ENCODE measurements at places on chromosomes 6 and 20. TPM values are rescaled to one million over a fixed set of nuclear protein-coding genes. Genes with fewer than 3 reads are reported as not detected.
A peak's percentile ranks its signal among the peaks of the same experiment; 100 is the strongest.

- no peak for DNase-seq
These were observed 34.8 kb upstream of the JAG1 start for GRCh38 chr20:10708351-10709185.

DNA sequence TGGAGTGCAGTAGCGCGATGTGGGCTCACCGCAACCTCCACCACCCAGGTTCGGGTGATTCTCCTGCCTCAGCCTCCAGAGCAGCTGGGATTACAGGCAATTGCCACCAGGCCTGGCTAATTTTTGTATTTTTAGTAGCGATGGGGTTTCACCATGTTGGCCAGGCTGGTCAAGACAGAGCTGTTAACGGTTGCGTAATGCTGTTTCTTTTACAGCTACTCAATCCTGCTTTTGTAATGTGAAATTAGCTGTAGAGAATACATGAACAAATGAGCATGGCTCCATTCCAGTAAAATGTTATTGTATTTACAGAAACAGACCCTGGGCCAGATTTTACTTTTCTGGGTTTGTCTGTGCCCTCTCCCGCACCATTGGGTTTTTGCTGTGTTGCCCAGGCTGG, 1.9 kb downstream of the PNLDC1 start:
- no peak for DNase-seq

- DNase-seq, result no peak
These were observed 13.6 kb upstream of the SLCO4A1 start for GRCh38 chr20:62628691-62629090.

GRCh38 chr20:21719592-21720214, 14.2 kb downstream of the PAX1 start:
- DNase-seq, result no peak

GRCh38 chr6:57097596-57097995, 7.6 kb downstream of the ZNF451 start:
- DNase-seq, result no peak

GRCh38 chr20:49610691-49611538, 43.0 kb upstream of the PTGIS start:
- DNase-seq, result peak; percentile 54

DNA sequence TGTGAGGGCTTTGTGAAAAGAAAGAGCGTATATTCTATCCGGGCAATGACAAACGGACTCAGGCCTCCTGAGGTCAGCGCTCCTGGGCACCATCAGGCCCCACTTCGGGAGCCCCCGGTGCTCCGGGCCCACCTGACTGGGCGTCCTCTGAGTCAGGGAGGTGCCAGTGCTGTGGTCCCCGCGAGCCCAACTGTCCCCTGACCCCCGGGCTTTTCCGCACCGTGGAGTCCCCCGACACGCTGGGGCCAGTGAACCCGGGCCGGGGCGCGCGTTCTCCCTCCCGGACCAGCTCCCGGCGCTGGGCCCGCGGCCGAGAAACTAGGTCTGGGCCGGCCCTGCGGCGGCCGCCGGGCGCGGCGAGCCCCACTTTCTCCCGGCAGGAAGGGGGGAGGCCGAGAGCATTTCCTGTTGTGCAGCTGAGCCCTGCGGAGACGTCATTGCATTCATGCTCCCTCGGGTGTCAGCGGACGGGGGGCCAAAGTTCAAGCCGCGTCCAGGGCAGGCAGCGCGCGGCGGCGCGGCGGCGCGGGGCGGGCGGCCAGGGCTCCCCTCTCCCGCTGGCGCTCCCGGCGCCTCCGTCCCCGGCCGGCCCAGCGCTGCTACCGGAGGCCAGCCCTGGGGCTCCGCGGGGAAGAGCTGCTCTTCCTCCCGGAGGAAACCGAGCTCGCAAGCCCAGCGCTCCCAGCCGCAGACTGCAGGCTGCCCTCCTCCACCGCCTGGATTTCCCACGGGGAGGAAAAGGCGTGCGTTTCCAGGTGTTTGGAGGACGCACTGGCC, 18.3 kb downstream of the HIVEP2 start:
- peak; percentile 72 for DNase-seq

GRCh38 chr20:39516964-39517363, 554.8 kb downstream of the DHX35 start:
- DNase-seq, result no peak

DNA sequence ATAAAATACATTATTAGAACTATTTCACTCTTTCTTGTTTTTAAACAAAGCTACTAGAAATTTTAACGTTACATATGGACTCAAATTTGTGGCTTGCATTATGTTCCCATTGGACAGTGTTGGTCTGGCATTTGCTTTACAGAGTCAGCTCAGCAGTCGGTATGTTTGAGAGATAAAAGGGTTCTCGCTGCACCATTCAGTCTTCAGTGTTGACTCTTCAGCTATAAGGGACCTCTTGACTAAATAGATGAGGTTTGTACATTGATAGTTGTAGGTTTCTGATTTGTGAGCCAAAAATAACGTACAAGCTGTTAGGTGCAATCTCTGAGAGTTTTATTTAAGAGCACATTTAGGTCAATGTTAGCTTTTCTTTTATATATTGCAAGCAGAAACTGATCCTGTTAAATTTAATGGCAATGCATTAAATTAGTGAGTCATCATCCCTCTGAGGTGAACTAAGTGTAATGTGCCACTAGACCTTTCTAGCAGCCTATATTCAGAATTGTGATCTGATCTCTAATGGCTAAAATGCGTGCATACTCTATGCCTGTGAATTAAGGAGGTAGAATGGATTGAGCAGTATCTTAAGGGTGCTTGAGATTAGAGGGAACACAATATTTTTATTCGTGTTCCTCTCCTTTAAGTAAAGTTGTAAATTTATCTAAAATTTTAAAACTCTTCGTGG, 485.6 kb upstream of the SYNCRIP start:
- no peak for DNase-seq

DNA sequence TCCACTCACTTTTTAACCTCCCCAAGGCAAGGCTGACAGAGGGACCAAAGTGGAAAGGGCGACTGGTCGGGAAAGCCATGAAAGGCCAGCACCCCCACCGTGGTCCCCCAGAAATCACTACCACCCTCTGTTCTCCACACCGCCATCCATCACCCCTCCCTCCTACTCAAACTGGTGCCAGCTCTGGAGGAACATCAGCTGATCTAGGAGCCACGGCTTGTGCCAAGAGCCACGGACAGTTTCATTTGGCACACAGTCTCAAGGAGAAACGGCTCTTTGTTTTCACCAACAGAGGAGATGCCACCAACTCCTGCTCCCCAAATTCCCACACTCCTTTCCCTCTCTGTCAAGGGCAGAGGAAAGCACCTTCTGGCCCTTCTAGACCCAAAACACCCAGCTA, 26.0 kb downstream of the TBC1D7 start:
- no peak for DNase-seq

DNA sequence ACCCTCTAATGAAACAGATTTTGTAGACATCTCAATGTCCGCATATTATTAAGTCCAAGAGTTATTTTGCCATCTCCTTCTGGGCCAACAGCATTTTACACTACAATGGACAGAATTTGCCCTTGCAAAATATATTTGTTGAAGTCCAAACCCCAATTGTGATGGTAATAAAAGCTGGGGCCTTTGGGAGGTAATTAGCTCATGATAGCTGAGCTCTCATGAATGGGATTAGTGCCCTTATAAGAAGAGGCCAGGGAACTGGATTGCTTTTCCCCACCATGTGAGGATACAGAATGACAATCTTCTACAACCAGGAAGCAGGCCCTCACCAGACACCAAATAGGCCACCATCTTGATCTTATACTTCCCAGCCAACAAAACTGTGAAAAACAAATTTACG, 44.9 kb upstream of the MTRF1L start:
- no peak for DNase-seq

DNA sequence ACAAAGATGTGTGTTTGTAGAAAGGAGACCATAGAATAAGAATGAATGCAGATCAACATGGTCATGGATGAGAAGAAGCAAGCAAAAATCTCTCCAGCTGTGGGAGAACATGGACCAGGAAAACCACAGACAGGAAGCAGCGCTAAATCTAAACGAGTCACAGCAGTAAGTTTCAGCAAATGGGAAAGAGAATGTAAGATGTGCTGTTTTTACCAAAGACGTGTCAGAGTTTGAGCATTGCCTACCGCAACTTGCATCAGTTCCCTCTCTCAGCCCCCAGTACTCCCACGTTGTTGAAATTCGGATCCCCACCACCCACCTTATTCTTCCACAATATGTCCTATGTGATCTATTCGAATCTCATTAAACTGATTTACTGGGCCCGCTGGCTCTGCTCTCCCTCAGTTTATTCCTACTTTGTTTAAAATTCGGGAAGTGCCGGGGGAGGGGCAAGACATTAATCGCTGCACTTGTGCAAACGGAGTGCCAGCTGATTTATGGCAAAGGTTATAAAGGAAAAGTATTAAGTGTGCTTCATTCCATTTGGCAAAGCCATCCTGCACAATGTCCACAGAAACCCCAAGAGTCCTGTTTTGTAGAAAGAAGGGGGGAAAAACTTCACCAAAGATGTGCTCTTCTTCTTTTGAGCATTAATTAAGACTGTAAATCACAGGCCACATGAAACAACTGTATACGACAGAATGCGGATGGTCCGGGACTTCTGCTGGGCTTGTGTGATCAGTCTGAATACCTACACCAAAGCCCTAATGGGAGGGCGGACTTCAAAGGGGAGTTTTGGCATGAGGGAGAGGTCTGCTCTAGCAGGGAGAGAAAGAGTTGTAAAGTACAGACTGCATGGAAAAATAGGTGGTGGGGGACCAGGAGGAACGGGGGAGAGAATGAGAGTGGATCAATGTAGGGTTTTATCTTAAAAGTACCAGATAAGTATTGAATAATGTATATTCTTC, 59.1 kb upstream of the PRDM1 start:
- DNase-seq, result no peak

- no peak for DNase-seq
These were observed 28.4 kb upstream of the EPM2A start for GRCh38 chr6:145763742-145764141.

DNA sequence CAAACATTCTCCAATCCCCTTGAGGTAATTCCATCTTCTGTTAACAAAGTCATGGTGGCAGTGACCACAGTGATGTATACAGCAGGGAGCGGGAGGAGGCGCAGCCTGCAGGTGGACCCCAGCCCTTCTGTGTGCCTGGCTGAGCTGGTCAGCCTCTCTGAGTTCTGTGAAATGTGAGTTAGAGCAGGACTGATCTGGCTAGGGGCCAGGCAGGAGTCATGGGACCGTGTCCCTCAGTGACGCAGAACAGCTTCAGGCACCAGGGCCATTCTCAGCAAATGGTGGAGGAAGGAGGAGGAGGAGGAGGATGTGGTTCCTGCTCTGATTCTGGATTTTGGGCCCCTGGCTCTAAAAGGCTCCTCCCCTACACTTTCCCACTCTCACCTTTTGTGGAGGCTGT, 6.9 kb downstream of the PHACTR3 start:
- no peak for DNase-seq

DNA sequence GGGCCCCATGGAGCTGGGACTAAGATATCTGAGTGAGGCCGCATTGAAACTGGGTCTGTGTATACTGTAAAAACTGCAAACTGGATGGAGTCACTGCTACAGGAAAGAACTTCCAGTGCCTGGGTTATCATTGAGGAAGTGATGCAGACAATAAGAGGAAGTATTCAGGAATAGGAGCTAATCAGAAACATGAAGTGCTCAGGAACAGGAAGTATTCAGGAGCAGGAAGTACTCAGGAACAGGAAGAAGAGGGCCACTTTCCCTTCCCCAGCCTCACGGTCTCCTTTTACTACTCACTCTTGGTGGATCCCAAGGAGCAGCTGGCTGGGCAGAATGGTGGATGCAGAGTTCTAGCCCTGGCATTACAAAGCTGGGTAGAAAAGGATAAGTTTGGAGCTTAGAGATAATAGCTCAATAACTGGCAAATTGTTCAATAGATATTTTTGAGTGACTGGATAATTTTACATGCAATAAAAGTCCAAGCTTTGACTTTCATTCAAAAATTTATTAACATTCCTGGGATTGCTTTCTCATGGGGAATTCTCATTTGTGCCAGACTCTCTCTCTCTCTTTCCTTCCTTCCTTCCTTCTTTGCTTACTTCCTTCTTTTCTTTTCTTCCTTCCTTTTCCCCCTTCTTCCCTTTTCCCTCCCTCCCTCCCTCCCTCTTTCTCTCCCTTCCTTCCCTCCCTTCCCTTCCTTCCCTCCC, 82.2 kb upstream of the PAX1 start:
- no peak for DNase-seq

- no peak for DNase-seq
These were observed 5.5 kb downstream of the LSM14B start for GRCh38 chr20:62127799-62128198.

DNA sequence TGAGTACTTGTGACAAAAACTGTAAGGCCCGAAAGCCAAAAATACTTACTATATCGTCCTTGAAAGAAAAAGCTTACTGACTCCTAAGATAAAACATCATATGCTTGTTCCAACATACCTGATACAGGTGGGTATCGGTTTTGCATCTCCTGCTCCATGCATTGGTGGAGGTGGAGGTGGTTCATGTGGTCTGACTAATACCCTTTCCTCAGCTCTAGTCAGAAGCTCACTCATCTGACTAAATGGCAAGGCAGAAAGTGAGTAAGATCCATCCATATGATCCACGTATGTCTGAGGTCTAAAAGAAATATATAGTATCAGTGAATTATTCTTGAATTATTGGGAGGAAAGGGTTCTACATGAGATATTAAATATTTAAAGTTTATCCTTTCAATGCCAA, 76.2 kb downstream of the WASF1 start:
- no peak for DNase-seq

- no peak for DNase-seq
These were observed 52.3 kb upstream of the IFNGR1 start for GRCh38 chr6:137271245-137272183.

GRCh38 chr20:37630166-37630565, 63.7 kb upstream of the CTNNBL1 start:
- peak; percentile 51 for DNase-seq

- no peak for DNase-seq
These were observed 30.0 kb downstream of the SIRPA start for GRCh38 chr20:1924910-1925861.

DNA sequence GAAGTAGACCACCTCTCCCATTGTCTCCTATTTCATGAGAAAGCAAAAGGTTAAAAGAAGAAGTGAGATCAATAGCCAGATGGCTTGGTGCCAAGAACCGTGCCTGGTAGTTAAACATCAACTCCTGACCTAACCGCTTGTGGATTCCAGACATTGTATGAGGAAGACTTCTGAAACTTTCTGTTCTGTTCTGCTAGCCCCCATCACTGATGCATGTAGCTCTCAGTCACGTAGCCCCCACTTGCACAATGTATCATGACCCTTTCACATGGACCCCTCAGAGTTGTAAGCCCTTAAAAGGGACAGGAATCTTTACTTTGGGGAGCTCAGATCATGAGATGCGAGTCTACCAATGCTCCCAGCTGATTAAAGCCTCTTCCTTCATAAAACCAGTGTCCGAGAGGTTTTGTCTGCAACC, 301.2 kb downstream of the RNGTT start:
- no peak for DNase-seq

Gene MACROD2
- total RNA-seq, result 10.0 TPM

Gene SLC22A23
- total RNA-seq, result 24.3 TPM

Gene VGLL2
- total RNA-seq, result not detected

Gene ZNF341
- total RNA-seq, result 5.4 TPM

Gene HFE
- 8.3 TPM for total RNA-seq

Gene COL9A3
- 576 TPM for total RNA-seq

Gene BTN1A1
- total RNA-seq, result 0.11 TPM

Gene USP49
- 12.0 TPM for total RNA-seq

Gene PGBD1
- 8.9 TPM for total RNA-seq

Gene GLP1R
- not detected for total RNA-seq

Gene AGER
- 28.1 TPM for total RNA-seq

Gene SYCP2L
- total RNA-seq, result 16.6 TPM

Gene PTCHD4
- total RNA-seq, result 8.5 TPM

Gene BHLHE23
- not detected for total RNA-seq

Gene LINC00237
- not detected for total RNA-seq

Gene RWDD1
- 37.6 TPM for total RNA-seq

Gene BPIFB1
- not detected for total RNA-seq

Gene TRIM15
- total RNA-seq, result not detected

Measured in mesothelial cell of epicardium (in vitro differentiated cells).